ENCODE measurements at places on chromosomes 2 and 18.

GRCh38 chr2:183034806-183035205, 3.5 kb downstream of the NCKAP1 start:
- DNase-seq, result no peak

GRCh38 chr18:40926679-40927078, 1028.4 kb upstream of the PIK3C3 start:
- no peak for DNase-seq

- DNase-seq, result no peak
These were observed 143.9 kb upstream of the ITGA6 start for GRCh38 chr2:172283476-172283875.

DNA sequence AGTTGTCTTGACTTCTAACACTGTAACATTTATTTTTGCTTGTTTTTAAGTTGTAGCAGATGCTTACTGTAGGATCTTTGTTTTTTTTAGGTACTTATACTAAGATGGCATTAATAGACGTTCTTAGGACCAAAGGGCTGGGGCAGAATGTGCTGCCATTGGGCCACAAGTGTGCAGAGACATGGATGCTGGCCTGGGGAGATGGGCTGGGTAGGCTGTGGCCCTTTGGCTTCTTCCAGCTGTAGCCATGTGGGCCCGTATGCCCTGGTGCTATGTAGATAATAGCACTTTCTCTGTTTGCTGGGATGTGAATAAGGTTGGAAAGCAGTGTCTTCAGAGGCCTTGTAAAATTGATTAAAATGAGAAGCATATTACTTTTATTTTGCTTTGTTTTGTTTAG, 18.8 kb downstream of the RAB31 start:
- DNase-seq, result no peak

- DNase-seq, result no peak
These were observed 21.0 kb downstream of the AGAP1 start for GRCh38 chr2:235514627-235515363.

DNA sequence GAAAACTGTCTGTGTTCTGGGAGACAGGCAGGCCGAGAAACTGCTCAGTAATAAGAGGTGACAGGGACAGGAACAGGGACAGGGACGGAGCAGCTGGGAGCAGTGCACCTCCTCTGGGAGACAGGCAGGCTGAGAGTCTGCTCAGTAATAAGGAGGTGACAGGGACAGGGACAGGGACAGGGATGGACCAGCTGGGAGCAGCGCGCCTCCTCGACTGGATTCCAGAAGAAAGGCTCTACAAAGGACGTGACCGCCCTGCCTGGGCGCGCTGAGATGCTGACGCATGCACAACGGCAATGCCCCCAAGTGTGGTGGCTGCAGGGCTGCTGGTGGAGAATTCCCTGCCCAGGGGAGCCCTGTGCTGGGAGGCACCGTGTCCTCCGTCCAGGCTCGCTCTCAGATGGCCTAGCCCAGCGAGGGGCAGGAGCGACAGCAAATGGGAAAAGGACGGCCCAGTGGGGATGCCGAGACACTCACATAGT, 44.2 kb upstream of the PXDN start:
- no peak for DNase-seq

DNA sequence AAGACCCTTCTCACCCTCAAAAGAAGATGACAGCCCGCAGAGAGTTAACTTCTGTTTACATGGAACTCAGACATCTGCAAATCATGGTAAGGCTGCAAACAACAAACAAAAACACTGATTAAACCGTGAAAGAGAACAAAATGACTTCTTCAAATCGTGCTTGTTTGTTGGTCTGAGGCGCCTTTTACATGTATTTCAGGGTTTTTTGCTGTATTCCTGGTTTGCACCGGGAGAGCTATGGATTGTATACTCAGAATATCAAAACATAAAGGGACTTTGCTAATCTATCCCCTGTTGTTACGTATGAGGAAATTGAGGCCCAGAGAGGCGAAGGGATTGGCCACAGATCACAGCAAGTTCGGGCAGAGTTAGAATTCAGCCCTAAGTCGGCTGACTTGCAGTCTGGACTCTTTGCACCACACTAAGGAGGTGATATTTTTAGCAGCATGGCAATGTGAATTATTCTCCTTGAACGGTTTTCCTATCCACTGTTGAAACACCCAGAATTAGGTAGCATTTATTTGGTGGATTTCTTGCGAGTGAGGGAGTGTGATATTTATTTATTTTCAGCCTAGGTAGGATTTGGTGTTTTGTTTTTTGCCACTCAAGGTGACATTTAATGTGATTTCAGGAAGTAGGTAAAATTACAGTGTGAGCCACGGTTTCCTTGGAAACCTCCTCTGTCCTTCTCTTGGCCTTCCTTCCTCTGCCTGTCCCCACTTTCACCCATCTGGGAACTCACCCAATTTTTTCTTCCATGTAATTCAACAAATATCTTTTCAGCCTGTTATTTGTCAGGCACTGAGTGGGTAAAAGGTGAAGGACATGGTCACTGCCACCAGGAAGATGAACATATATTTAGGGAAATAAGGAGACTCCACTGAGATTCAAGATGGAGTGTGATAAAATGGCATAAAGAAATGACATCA, 980 bp upstream of the PDE6D start:
- DNase-seq, result no peak

DNA sequence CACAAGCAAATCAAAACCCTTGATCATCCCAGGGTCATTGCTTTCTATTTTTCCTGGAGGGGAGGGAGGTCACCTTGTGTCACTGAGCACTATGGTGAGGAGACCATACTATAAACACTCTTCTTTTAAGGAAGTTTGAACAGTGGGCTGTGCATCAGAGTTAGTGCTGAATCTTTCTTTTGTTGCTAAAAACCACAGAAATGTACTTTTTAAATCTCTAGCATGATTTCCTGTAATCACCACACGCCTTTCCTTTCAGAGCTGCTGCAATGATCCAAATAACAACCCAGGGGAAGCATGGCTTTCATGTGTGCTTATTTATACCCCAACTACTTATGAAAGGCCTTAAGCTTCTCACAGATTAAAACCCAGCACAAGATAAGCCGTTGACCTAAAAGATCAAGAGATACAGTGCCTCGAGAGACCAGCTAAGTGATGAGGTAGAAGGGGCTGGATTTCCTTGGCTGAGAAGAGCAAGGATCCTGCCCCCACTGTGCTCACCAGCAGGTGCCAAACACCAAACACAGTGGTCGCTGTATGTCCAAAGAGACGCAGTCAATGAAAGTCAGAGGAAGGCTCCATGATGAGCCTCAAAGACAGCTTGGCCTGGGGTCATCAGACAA, 34.7 kb downstream of the TRABD2A start:
- no peak for DNase-seq

GRCh38 chr2:200966770-200967169, 3.3 kb upstream of the ORC2 start:
- DNase-seq, result no peak

DNA sequence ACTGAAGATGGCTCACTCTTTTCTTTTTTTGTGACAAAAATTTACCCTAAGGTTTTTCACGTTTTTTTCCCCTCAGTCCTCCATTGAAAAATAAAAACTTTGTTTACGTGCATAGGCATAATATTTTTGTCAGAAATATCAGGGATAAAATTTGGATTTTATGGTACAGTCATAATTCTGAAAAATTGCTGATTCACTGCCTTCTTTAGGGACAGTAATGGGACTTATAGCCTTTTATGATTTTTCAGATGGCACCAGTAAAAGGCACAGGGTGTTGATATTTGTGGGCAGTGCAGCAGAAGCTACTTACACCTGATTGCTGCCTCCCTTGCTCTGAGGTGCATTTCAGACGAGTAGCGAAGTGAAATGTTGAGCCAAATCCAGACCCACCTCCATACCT, 139.4 kb upstream of the CDCA7 start:
- DNase-seq, result no peak

- DNase-seq, result no peak
These were observed 686 bp upstream of the PNO1 start for GRCh38 chr2:68157002-68157401.

GRCh38 chr18:56722518-56722917, 71.4 kb downstream of the WDR7 start:
- no peak for DNase-seq

GRCh38 chr2:26536371-26537068, 58.6 kb upstream of the OTOF start:
- DNase-seq, result no peak

GRCh38 chr2:55302241-55302640, 33.2 kb upstream of the MTIF2 start:
- DNase-seq, result no peak

Measured in stimulated activated CD8-positive, alpha-beta memory T cell treated with anti-CD3 and anti-CD28 coated beads, Interleukin-15, amount 100 ng/mL, for 24 hours (primary cell).